CD4-positive, alpha-beta T cell treated with Interleukin-15 for 4 hours (primary cell): ENCODE measurements at places on chromosomes 3 and 15.

DNA sequence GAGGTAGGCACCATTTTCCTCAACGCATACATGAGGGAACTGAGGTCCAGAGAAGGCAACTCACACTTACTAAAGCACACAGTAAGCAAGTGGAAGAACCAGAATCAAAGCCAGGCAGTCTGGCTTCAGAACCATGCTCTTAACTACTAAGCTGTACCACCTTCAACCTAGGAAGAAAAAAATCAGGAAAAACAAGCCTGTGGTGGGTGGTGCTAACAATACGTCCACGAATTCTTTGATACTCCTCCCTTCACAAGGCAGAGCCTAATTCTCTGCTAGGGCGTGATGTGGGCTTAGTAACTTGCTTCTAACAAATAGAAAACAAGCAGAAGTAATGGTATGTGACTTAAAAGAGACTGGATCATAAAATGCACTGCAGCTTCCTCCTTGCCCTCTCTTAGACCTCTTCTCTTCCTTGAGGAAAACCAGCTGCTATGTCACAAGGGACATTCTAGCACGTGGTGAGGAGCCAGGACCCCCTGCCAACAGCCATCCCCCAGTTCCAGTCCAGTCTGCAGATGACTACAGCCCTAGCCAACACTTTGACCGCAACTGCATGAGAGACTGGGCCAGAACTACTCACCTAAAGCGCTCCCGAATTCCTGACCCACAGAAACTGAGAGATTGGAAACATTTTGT, 36.9 kb downstream of the HACD2 start:
- no peak for DNase-seq

- no peak for DNase-seq
Observed at GRCh38 chr3:8757551-8758518, 11.6 kb downstream of the OXTR start.

DNA sequence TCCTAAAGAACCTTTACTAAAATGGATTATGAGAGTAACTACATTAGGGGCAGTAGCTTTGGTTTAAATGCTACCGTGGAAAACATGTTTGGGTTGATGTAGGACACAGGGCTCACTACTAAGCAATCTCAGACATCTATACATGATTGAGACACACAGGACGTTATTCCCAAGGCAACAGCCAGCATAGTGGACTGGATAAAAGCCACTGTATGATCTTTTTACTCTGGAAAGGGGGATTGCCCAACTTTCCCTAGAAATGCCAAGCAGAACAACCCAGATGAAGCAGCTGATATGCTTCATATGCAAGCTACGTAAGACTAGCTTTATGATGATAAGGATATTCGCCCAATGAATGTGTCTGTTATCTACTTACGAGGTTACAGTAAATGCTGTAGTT, 144.6 kb downstream of the MYO9A start:
- DNase-seq = no peak

- no peak for DNase-seq
Observed at GRCh38 chr15:59243622-59244021, 37.0 kb downstream of the LDHAL6B start.

DNA sequence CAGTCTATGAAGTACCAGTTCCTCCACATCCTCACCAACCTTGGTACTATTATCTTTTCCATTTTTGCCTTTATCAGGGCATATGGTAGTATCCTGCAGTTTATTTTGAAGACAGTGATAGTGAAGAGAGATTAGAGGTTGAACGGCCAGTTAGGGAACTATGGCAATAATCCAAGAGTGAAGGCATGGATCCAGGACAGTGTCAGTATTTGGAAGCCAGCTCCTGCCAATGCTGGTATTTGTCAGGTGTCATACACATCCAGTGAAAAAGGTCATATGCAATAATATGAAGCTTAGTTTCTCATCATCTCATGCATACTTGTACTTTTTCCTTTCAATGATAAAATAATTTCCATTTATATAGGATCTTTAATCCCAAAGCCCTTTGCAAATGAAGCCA, 56.8 kb upstream of the KCNMB2 start:
- DNase-seq = no peak

DNA sequence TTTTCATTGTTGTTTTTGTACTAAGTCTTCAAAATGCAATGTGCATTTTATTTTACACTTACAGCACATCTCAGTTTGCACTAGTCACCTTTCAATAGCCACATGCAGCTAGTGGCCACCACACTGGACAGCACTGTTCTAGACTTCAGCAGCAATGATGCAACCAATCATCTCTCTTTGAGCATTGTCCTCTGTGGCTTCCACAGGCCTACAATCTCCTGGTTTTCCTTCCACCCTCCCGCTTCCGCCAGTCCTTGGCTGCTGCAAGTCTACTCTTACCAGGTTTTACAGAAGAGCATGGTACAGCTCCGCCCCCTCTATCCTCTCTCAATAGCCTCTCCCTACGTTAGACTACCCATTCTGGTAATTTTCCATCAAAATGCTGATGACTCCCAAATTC, 25.1 kb upstream of the FSIP1 start:
- DNase-seq = no peak

- no peak for DNase-seq
Observed at GRCh38 chr3:183046883-183047282, 52.4 kb downstream of the MCCC1 start.

DNA sequence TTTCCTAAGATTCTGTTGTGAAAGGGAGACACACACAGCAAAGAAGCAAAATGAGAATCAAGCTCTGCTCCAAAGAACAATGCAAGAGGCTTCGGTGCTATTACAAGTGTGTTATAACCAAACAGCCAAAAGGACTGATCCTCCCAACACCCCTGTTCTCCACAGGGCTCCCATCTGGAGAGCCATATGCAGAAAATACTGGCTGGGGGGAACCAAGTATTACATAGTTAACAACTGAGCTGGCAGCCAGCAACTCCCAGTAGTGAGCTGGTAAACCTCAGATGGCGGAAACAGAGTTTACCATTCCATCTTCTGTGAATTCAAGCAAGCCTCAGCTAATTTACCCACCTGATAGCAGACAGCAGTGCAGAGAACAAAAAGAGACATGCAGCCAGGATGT, 156.4 kb downstream of the NTRK3 start:
- DNase-seq = no peak

DNA sequence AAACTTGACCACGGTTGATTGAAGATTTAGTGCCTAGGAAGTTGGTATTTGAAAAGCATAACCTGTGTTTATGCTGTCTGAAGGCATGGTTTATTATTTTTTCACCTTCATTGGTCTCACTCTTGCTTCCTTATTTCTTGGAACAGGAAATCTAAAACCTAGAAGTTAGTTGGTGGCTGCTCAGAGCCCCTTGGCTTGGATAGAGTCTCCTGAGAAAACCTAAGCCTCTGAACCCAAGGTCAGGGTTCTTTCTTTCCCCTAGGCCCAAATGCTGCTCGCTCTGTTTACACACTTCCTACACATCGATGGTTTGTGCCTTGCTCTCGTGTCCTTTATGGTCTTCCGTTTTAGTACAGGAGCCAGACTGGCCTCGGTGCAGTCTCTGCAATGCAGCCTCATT, 82.2 kb downstream of the TRAK1 start:
- DNase-seq = no peak

DNA sequence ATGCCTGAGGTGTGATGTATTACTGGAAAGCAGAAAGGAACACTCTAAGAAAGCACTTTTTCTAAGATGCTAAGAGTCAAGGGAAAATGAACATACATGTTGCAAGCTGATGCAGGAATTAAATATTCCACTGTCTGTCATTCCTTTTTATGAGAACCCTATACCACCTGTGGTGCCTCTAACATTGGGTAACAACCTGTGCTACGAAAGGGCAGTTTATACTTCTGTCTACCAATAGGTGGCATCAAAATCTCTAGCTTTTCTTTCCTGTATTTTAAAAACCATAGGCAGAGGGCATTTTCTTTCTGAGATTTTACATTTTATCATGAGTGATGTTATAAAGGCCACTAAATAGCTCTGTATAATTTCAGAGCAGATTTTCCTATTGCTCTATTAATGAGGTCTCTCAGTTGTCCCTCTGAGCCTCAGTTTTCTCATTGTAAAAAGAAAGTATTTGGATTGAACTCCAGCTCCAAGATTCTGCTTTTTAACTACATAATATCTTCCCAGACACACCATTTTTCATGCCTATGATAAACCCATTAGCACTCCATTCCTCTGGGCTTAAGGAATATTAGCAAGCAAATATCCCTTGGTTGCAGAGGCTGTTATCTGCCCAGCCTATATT, 3.5 kb upstream of the CPNE4 start:
- DNase-seq = no peak

DNA sequence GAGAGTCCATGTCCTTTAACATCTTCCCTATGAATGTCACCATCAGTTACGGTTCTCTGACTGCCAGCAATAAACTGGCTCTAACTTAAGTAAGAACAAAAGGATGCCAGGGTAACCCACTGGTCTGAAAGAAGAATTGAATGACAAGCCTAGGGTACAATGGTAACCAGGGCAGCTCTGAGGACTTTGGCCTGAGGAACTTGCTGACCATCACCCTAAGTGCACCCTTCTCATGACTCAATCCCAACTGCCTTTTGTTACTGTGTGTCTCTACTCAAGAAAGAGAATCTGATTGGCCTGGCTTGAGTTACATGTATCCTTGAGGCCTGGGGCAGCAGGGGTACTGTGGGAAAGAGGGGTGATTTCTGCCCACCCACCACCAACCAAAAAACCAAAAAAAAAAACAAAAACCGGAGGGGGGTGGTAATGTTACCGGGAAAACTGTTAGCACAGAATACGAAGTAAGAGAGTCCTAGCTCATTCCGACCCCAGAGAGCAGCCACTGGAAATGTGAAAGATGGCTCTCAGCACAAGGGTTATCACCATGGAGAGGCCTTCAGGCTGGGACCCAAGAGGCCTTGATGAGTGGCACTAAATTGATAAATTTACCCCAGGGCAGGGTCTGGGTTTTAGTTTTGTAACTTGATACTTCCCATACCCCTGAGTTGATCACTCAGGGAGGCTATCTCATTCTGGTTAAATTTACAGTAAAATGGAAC, 9.3 kb upstream of the SLC28A1 start:
- no peak for DNase-seq

DNA sequence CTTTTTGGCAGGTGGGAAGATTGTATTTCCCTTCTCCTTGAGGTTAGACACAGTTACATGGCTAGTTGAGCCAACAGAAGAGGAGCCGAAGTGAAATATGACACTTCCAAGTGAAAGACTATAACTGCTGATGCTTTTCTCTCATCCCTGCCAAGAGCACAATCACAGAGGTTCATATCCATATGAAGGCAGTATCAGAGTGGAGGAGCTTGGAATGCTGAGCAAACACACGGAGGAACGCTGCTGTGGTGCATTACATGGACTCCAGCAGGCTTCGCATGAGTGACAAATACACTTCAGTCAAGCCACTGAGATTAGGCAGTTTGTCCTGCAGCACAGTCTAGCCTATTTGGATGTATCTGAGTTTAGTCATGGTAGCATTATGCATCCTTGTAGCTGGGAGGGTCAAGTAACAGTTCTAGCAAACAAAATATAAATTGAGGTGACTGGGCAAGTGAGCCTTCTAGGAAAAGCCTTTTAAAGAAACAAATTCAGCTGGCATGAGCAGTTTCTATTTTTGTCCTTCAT, 5.4 kb downstream of the IQCF6 start:
- no peak for DNase-seq

DNA sequence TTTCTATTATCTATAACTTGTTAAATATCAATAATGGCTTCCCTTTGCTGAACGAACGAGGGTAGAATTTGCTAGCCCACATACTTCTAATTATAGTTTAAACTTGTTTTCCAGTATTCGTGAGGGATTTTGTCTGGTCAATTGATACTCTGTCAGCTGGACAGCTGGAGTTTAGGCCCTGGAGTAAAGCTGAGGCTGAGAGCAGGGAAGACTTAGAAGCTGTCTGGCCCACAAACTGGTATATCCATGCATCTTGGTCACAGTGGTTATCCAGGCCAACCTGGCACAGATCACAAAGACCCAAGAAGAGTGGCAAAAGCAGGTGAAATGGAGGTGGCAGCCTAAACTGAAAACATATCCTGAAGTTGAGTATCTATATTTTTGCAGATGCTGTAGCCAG, 19.3 kb downstream of the ARHGAP31 start:
- DNase-seq = no peak

- DNase-seq = no peak
Observed at GRCh38 chr3:50602595-50603191, 8.9 kb downstream of the CISH start.
